Fibroblast of lung (primary cell): ENCODE measurements at places on chromosomes 2 and 18. TPM values are rescaled to one million over a fixed set of nuclear protein-coding genes. Genes with fewer than 3 reads are reported as not detected.

The ANKRD36B gene
- 23.1 and 26.7 TPM in 2 replicates for total RNA-seq

DNA sequence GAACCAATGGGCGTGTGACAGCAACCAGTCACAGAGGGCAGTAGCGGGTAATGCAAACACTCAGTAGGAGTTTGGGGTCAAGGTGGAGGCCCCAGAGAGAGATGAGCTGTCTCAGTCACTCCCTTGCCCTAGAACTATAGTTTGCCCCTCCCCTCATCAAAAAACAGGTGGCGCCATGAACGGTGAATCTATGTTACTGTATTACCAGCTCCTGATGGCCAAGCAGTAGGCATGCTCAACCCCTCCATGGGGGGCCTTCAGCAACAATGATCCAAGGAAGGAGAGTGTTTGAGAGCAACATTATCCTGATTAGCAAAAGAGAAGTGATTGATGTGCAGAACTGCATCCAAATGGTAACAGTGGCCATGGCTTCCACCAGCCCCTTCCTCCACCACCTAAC lies 30.4 kb downstream of the TRABD2A start:
- H3K36me3 ChIP-seq, result no peaks in the 10 kb centered on the region
- H3K27ac ChIP-seq, result no peak overlapping the region
- H3K4me1 ChIP-seq, result no peaks in the 10 kb centered on the region
- H3K4me3 ChIP-seq, result no peak overlapping the region
- no peaks in the 10 kb centered on the region for H3K27me3 ChIP-seq
- DNase-seq, result no peak

DNA sequence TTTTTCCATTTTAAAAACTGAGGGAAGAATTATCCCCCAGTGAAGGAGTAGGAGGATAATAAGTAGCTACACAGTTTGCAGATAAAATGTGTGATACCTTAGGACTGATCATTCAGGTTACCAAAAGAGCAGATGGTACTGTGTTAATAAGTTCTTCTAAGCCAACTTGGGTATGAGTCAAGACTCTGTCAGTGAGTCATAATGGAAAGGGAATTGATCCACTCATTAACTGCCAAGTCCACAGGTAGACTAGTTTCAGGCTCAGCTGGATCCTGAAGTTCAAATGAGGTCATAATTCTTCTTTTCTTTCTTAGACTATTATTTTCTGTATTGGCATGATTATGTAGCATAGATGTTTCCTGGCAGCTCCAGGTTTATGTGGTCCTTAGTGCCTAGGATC lies 142.4 kb upstream of the ALPP start:
- H3K4me3 ChIP-seq, result no peak overlapping the region
- no peak for DNase-seq
- no peak overlapping the region for H3K27ac ChIP-seq
- H3K36me3 ChIP-seq, result no peaks in the 10 kb centered on the region
- H3K27me3 ChIP-seq, result no peaks in the 10 kb centered on the region

DNA sequence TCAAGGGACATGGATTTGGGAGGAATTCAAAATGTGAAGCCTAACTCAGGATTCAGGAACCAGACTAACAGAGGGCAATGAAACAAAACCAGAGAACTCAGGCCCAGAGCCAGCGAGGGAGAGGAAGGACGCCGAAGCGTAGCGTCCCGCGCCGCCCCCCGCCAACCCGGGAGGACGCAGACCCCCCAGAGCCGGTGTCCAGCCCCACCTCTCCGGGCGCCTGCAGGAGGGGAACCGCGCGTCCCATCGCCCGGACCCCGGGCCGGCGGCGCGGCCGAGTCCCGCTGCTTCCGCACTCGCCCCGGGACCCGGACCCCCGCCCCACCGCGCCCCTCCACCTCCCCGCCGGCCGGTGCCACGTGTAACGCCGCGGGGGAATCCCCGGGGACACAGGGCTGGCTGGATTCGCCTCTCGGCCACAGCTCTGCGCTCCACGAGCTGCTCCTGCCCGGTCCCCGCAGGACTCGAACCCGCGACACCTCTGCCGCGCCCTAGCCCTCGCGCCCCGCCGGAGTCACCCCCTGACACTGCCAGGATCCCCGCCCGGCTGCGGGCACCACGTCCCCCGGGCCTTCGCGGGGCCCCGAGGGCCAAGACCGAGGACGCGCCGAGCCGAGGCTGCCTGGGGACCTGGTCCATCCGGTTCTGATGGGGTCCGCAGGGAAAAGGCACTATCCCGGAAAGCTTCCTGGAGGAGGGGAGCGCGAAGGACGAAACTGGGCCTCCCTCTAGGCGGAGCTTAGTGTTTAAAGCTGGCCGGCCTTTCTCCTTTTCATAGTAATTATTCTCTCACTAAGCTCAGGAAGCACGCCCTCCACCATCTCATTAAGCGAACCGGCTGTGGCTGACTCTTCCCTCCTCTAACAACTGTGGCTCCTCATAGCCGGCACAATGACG lies 40.4 kb upstream of the FAM124B start:
- DNase-seq, result peak; percentile 38
- H3K27ac ChIP-seq, result no peak overlapping the region
- H3K4me1 ChIP-seq, result no peaks in the 10 kb centered on the region
- H3K4me3 ChIP-seq, result peak overlapping the region; percentile 58

GRCh38 chr2:230898713-230899091 lies 26.3 kb downstream of the GPR55 start:
- no peak overlapping the region for H3K4me3 ChIP-seq
- no peak overlapping the region for H3K27ac ChIP-seq
- no peaks in the 10 kb centered on the region for H3K36me3 ChIP-seq
- H3K4me1 ChIP-seq, result no peaks in the 10 kb centered on the region

DNA sequence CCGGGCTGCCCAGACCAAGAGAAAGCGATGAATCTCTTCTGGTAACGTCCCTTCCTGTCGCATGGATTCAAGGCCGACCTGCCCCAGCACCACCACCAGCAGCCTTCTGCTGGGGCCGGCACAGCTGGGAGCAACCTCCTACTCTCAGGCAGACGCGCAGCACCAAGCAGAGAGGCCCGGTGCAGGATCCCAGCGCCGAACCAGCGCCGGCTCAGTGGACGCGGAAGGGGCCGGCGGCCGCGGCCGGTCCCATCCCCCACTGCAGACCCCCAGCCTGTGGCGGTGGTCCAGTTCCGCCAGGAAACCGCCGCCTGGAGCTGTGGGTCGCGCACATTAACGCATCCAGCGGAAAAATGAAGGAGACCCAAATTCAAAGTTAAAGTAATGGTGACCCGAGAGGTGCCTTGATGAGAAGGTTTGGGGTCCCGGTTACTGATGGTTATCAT lies 525 bp upstream of the MAL start:
- H3K27me3 ChIP-seq, result peaks cover 44% of the 10 kb centered on the region
- no peak overlapping the region for H3K27ac ChIP-seq
- H3K4me1 ChIP-seq, result no peaks in the 10 kb centered on the region
- H3K36me3 ChIP-seq, result no peaks in the 10 kb centered on the region
